Hepatocyte (in vitro differentiated cells): ENCODE measurements at places on chromosomes 4 and X. TPM values are rescaled to one million over a fixed set of nuclear protein-coding genes. Genes with fewer than 3 reads are reported as not detected.
A peak's percentile ranks its signal among the peaks of the same experiment; 100 is the strongest.

DNA sequence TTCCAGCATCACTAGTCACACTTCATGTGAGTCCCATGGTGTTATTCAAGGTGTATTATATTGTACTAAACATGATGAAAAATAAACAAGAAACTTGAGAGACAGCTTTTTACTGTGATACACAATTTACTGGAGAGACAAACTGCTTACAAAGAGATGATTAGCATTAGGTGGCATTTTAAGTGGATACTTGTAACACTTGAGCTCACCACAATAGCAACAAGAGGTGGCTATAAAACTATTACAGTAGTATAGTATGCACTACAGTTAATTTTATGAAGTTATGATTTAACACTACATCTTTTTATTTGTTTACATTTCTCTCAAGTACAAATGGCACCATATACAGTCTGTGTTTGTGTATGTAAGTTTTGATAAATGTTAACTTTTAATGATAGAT is 246.6 kb downstream of the PARM1 start:
- H3K4me1 ChIP-seq, result no peaks in the 10 kb centered on the region
- no peak overlapping the region for H3K4me3 ChIP-seq
- H3K27me3 ChIP-seq, result no peaks in the 10 kb centered on the region

DNA sequence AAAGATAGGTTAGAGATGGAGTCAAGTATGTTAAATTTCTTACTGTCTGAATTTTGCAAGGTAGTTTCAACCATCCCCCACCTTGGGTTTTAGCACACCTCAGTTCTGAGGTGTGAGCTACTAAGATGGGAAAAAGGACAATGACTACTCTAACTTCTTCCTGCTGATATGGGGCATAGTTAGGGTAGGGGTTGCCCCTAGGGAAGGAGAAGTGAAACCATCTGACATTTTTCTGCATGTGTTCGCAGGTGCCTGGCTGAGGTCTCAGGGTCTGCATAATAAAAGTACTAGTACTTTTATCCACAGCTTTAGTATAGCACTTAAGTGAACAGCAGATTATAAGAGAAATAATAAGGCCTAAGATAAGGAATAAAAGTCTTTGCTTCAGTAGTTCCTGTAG is 129.5 kb upstream of the CYSLTR1 start:
- H3K4me1 ChIP-seq, result no peaks in the 10 kb centered on the region
- no peak overlapping the region for H3K4me3 ChIP-seq
- H3K27ac ChIP-seq, result no peak overlapping the region

DNA sequence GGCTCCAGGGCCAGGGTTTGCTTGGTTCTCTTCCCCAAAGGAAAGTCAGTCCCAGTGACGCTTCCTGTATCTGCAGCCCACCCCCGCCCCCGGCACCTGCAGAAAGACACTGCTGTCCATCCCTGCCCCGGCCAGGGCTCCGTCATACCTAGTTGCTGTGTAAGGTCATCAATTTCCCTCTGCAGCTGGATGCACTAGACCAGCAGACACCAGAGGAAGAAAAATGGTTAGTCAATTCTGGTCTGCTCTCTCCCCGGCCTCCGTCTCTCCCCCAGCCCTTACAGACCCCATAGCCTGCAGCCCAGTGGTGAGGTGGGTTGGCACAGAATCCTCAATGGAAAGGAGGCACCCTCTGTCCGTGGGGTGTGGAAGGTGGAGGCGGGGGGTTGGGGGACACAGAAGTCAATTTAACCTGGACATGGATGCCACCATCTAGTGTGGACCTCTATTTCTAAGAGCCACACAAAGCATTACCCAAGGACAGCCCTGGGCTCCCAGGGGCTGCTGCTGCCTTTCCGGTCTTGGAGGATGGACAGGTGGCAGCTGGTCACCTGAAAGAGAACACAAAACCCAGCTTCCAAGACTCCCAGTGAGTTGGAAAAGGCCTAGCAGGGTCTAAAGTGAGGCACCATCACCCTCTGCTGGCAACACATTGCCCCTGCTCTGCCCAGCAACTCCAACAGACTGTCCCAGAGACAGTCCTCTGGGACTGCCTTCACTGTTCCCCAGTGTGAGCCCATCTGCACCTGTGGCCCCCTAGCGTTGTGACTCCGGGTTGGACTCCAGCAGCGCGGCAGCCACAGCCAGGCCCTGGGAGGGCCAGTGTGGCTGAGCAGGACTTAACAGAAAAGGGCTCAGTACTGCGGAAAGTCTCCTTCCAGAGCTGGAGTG is 40.2 kb upstream of the NHSL2 start:
- H3K27me3 ChIP-seq, result no peaks in the 10 kb centered on the region
- H3K4me3 ChIP-seq, result no peak overlapping the region
- no peak overlapping the region for H3K27ac ChIP-seq
- DNase-seq, result peak; percentile 10

DNA sequence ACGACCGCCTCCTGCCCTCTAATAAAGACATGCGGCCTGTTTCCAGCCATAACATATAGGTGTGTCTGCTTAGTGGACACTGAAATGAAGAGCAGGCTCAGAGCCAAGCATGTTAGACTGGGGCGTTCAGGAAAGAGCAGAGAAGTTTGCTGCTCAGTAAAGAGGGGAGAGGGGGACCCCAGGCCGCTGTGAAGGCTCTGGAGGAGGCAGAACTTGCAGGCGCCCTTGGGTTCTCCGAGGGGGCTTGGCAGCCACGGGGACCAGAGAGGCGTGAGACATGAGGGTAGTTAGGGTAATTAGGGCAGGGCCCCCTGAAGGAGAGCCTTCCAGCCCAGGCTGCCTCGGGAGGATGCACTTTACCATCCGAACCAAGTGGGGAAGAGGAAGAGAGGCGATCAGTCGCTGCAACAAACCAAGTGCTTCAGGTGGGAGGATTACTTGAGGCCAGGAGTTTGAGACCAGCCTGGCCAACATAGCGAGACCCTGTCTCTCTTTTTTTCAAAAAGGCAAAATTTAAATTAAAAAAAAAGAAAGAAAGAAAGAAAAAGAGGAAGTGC is 46.6 kb upstream of the CDKN2AIP start:
- no peak overlapping the region for H3K4me3 ChIP-seq
- H3K36me3 ChIP-seq, result no peaks in the 10 kb centered on the region
- no peaks in the 10 kb centered on the region for H3K27me3 ChIP-seq

SULT1B1 gene
- total RNA-seq, result 46.5 and 53.8 TPM in 2 replicates
